ENCODE measurements at places on chromosomes 12 and 14. TPM values are rescaled to one million over a fixed set of nuclear protein-coding genes. Genes with fewer than 3 reads are reported as not detected.

TEX52 gene
- not detected for total RNA-seq

RAD9B gene
- 0.32 TPM for total RNA-seq

BEGAIN gene
- 0.08 TPM for total RNA-seq

CCDC184 gene
- 3.7 TPM for total RNA-seq

CCDC197 gene
- total RNA-seq = not detected

PRPH gene
- not detected for total RNA-seq

KRT82 gene
- total RNA-seq = not detected

DCTN2 gene
- total RNA-seq = 194 TPM

DGKA gene
- total RNA-seq = 14.8 TPM

ATG101 gene
- 40.4 TPM for total RNA-seq

NPAS3 gene
- 5.6 TPM for total RNA-seq

PELI2 gene
- 7.9 TPM for total RNA-seq

GALNT16 gene
- 1.0 TPM for total RNA-seq

PLD4 gene
- total RNA-seq = not detected

EAPP gene
- total RNA-seq = 36.6 TPM

SERPINA5 gene
- total RNA-seq = 0.91 TPM

ISM2 gene
- not detected for total RNA-seq

TAS2R7 gene
- not detected for total RNA-seq

PTPN6 gene
- 1.0 TPM for total RNA-seq

HCAR2 gene
- total RNA-seq = not detected

RHEBL1 gene
- total RNA-seq = 0.78 TPM
